MV-4-11 (cell line): ENCODE measurements at places on chromosomes 4 and X.

GRCh38 chr4:87144356-87144755 is 76.1 kb downstream of the KLHL8 start:
- DNase-seq: peak; percentile 36

GRCh38 chr4:124253080-124253479 is 459.5 kb downstream of the ANKRD50 start:
- DNase-seq: no peak

DNA sequence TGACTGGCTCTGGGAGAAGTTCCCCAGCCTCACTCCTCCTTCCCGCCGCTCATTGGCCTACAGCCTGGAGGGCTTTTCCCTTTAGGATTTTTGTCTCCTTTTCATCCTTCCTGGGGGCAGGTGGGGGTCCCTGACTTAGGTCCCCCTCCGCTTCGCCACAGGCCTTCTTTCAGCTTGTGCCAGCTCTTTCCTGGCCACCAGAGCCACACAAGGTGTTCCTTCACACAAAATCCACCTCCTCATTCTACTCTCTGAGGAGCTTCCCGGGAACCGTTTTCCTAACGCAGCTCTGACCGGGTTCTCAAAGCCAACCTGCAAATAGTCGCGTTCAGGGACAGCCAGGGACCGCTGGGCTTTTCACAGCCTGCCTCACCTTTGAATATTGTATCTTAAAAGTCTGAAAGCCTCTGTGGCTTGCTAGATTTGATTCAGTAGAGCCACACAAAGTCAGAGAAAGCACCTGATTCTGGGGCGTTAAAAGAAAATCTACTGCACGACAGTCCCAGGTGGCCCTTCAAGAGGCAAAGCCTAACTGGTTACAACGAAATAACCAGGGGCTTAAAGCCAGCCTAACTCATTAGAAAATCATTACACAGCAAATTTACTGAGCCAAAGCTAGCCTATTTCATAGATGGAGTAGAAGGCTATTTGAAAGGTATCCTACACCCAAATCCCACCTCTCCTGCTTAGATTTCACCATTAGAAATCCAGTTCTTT is 731 bp upstream of the GPC3 start:
- DNase-seq: no peak

GRCh38 chrX:102067966-102068723 is 57.3 kb upstream of the TCEAL2 start:
- DNase-seq: no peak

DNA sequence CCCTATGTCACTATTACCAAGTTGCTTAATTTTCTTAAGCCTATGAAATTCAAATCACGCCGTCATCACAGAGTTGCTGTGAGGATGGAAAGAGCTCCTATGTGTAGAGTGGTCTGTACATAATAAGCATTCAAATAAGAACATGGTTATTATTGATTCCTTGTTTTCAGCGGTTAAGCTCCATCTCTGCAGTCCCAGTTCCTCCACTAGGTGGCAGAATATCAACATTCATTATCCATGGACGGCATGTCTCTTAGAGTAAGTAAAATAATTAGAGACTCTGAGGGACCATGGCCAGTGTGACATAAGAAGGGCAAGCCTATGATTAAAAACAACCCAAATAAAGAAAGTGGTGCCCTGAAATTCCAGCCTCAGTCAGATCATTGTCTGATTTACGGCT is 132.5 kb upstream of the NHS start:
- DNase-seq: peak; percentile 15

GRCh38 chr4:169153481-169154087 is 117.2 kb downstream of the SH3RF1 start:
- DNase-seq: no peak

DNA sequence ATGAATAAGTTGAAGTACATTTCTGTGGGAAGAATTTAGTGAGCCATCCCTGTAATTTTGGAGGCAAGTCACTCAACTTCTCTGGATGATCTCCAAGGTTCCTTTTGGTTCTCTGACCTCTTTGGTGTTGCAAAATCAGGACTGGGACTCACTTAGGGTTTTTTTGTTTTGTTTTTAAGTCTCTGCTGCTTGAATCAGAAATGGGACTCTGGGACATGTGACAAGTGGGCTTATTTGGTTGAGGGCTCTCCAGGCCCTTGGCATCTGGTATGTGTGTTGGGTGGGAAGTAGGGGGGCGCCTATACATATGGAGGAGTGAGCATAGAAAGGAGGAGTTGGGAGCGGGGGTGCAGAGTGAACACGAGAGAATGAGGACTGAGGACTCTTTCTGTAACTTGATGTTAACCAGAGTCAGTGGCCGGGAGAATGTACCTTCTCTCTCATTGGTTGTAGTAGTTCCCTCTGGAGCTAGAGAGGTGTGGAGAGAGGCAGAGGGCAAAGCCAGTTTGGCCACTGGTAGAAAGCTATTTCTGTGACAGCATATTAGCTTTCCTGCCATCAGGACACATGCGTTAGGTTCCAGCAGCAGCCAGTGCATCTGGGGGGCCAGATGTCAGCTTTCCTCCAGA is 1.9 kb downstream of the ARHGAP10 start:
- no peak for DNase-seq

GRCh38 chr4:5998333-5998936 is 19.8 kb downstream of the C4orf50 start:
- DNase-seq: peak; percentile 20

DNA sequence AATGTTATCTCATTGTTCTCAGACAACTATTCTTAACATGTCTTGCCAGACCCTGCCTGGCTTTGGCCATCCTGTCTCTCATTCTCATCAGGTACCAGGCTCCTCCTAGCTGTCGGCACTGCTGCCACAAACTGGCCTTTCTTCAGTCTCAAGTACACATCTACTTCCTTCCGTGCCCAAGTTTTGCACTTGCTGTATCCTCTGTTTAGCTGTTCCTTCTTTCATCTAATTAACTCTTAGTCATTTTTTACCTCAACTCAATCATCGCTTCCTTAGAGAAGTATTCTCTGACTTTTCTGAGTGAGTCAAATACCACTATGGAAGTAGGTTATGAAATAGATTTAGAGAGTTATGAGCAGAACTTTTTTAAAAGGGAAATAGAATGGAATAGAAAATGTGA is 19.7 kb downstream of the CXCL3 start:
- peak; percentile 94 for DNase-seq

GRCh38 chr4:180695851-180696250 is 1547.4 kb upstream of the TENM3 start:
- peak; percentile 0 for DNase-seq

GRCh38 chr4:158710814-158711213 is 12.4 kb downstream of the PPID start:
- DNase-seq: no peak

- DNase-seq: peak; percentile 63
Measured at GRCh38 chrX:132218100-132218812, 991 bp downstream of the RAP2C start.

DNA sequence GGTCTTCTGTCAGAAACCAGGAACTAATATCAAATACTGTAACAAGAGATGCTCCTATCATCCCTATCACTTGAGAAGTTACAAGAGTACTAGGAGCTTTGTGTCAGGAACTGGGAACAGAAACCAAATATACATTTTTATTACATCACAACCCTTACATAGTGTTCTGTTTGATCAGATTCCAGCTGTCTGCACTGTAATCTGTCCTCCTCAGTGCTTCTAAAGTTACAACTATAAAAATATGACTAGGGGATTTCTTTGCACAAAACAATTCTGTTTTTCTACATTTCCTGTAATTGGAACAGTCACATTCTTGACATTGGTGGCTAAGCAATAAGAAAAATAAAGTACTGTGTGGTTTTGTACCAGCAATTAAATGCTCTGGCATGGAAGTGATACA is 686.0 kb downstream of the PDHA2 start:
- DNase-seq: no peak

DNA sequence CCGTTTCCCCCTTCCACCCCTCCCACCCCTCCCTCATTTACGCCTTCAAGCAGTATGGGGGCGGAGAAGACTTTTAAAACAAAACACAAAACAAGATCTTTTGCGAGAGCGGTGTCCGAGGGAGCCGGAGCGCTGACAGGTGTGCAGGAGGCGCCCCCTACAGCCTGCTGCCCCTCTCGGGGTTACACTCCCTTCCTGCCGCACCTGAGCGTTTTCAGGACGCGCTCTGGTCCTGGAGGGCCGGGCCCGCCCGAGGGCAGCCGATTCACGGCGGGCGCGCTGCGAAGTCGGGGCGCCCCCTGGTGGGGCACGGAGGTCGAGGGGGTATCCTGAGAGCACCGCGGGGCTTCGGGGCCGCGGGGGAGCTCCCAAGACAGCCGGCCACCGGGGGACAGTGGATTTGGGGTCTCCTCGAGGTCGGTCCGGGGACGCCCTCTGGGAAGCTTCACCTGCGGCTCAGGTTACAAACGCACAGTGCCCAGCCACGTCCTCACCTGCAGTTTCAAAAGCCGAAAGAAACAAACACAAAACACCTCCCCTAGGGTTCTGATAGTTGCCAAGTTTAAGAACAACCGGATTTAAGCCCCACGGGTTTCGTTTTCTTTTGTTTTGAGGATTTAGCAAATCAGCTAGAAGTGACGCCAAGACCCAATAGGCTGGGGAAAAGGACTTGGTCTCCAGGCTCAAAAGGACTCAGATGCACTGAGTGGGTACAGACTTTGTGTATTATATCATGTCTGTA is 8.0 kb upstream of the NEUROG2 start:
- no peak for DNase-seq

DNA sequence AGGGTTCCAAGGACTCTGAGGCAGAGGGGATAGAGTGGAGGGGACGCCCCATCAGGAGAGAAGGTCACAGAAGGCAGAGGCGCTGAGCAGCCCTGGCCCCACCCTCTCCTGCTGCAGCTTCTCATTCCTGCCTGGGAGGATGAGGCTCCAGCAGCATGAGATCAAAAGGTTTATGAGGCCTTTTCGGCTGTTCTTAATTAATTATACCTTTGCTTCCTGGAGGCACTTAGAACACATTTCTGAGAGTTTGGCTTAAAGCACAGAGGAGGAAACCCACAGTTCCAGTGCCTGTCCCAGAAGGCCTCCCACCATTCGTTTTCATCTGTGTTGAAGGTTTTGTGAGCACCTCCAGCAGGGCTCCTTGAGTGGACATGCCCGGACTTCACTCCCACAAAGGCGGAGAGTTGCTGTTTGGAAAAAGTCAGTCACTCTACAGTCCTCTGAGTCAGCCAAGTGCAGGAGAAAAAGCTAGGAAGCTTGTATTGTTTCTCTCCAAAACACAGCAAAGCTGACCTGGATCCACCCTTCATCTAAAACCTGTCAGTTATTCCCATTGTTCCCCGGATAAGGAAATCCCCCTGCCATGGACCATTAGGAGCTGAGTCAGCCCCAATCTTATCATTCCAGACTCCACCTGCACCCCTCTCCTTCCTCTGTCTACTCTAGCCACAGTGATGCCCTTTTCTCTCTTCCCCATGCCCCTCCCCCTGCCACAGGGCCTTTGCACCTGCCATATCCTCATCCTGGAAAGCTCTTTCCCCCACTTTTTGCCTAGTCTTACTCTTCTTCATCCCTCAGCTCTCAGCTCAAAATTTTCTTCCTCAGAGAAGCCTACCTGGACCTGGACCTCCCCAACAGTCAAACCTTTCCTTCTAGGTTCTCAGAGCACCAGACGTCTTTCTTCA is 276.8 kb downstream of the FBXW7 start:
- no peak for DNase-seq

DNA sequence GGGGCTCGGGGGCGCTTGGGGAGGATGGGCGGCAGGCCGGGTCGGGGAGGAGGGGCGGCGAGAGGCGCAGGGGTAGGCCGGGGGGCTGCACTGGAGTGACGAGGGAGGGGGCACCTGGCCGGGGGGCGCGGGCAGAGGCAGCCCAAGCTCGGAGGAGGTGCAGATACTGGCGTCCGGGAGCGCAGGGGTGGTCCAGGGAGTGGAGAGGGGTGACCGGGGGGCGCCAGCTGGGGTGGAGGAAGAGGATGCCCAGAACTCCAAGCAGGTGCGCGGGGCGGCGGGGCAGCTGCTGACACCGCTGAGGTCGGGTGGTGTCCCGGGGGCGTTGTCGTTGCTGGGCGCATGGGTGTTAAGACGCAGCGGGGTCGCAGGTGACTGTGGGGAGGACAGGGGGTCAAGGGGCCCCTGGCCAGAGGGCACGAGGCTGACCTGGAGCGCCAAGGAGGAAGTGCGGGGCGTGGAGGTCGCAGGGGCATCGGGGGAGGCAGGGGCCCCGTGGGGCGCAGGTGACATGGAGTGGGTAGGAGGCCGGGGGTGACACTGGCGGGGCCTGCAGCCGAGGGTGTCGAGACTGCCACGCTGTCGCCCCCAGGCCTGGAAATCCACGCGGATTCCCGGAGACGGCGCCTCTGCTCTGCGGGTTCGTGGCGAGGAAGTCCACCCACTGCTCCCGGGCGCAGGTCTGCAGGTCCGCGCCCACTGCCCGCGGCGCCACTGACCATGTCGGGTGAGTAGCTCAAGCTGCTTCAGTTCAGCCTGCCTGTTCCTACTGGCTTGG is 928 bp downstream of the GYG2 start:
- DNase-seq: no peak

- DNase-seq: no peak
Measured at GRCh38 chr4:114780205-114780604, 181.6 kb downstream of the UGT8 start.

GRCh38 chr4:83022724-83023450 is 12.1 kb upstream of the COPS4 start:
- peak; percentile 10 for DNase-seq

- DNase-seq: no peak
Measured at GRCh38 chrX:46325312-46325877, 219.8 kb downstream of the ZNF674 start.

GRCh38 chr4:16830081-16830480 is 68.4 kb downstream of the LDB2 start:
- DNase-seq: no peak

- no peak for DNase-seq
Measured at GRCh38 chr4:155433636-155434360, 57.0 kb upstream of the MAP9 start.
